ENCODE measurements at places on chromosomes 5 and 9.

DNA sequence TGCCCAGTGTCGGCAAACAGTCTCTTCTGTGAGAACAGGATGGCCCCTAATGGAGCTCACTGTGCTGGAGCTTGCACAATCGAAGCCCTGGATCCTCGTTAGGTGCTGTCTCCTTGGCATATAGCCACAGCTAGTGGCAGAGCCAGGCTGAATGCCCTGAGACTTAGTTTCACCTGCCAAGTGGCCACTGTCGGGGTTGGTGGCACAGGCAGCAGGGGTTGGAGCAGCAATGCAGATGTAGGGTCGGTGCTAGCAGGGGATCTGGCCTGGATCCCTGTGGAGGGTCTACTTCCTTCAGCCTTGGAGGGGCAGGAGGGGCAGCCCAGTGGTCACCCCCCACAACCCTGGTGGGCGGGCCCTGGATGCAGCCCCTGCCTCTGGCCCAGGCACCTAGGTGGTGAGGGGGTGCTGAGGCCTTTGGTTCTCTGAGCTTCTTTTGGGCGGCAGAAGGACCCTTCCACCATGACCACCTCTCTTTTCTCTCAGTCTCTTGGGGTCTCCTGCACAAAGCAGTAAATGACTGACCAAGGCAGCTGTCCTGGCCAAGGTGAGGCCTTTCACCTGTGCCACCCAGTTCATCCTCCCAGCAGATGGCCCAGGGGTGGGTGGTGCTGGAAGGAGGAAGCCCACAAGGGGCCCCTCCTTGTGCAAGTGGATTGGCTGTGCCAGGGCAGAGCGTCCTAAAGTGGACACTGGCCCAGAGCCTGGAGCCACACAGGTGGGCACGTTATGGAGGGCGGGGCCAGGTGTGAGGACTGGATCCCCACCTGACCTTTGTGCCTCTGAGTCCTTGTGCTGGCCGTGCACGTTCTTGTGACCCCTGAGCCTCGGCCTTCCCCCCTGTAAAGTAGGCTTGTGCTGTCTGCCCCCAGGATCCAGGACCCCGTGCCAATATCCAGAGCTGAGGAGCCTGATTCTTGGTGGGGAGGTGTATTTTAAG, 44.8 kb downstream of the PHF2 start:
- no peak for DNase-seq

- no peak for DNase-seq
Observed at GRCh38 chr9:108743901-108744371, 111.8 kb downstream of the ACTL7B start.

DNA sequence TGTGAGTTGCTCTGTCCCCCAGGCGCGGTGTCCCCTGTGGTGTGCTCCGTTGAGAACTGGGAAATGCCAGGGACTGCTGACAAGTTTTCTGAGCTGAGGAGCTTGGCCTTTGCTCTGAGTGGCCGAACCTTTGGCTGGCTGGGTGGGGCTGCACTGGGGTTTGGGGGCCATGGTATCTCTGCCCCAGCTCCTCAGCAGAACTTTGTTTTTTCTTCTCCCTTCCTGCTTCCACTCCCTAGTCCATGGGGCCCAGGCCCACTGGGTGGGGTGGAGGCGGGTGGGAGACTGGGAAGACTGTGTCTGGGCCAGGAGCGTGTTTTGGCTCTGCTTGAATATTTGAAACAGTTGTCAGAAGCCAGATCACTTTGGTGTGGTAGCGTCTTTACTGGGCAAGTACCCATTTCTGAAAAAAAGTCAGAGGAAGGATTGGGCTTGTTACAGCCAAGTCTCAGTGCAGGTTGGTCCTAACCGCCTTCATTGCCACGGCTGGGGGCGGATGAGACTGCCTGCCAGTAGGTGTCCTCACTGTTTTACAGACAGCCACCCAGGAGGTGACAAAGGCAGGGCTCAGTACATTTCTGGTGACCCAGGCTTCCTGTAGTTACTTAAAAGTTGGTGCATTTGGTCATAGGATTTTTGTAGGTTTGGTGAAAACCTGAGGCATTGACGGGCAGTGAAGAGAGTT, 92.7 kb downstream of the DAB2IP start:
- DNase-seq: no peak

DNA sequence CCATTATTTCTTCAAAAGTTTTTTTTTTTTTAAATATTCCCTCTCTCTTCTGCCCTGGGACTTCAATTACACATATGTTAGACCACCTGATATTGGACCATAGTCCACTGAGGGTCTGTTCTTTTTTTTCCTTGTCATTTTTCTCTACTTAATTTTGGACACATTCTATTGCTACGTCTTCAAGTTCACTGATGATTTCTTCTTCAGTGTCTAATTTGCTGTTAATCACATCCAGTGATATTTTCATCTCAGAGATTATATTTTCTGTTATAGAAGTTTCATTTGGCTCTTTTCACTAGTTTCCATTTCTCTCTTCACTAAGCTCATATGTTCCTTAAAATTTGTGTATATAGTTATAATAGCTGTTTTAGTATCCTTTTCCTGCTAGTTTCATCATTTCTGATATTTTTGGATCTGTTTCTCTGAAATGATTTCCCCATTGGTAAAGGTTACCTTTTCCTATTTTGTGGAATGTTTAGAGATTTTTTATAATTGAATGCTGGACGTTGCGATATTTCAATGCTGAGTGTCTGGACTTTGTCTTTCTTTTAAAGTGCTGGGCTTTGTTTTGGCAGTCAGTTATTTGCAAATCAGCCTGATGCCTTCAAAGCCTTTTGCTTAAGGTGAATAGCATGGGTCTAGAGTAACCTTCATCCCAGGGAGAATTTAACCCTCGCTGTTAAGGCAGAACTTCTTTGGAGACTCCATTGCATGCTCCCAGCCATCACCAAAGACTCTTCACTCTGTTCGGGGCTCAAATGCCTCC, 111.8 kb downstream of the TTLL11 start:
- no peak for DNase-seq

DNA sequence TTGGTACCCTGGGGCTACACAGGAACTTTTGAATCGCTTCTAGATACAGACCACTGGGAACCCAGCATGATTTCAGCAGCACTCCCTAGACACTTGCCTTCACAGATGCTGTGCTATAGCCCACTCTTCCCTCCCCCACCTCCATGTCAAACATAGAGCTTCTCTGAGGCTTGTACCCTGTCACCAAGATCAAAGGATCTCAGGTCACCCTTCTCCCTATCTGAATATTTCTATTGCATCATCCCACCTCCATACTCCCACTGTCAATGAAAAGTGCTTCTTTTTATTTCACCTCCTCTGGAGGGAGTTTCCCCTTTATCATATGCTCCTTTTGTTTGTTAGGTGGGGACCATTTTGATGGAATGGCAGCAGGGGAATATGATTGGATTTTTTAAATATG, 29.2 kb upstream of the PHF24 start:
- no peak for DNase-seq

DNA sequence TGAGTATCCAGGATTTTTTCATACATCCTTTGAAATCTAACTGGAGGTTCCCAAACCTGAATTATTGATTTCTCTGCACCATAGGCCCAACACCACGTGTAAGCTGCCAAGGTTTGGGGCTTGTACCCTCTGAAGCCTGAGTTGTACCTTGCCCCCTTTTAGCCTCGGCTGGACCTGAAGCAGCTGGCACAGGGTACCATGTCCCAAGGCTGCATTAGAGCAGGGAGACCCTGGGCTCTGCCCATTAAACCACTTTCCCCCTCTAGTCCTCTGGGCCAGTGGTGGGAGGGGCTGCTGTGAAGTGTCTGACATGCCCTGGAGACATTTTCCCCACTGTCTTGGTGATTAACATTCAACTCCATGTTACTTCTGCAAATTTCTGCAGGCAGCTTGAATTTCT, 532.9 kb upstream of the NUDT12 start:
- DNase-seq: no peak

GRCh38 chr9:111868475-111868874, 28.1 kb upstream of the UGCG start:
- DNase-seq: no peak

DNA sequence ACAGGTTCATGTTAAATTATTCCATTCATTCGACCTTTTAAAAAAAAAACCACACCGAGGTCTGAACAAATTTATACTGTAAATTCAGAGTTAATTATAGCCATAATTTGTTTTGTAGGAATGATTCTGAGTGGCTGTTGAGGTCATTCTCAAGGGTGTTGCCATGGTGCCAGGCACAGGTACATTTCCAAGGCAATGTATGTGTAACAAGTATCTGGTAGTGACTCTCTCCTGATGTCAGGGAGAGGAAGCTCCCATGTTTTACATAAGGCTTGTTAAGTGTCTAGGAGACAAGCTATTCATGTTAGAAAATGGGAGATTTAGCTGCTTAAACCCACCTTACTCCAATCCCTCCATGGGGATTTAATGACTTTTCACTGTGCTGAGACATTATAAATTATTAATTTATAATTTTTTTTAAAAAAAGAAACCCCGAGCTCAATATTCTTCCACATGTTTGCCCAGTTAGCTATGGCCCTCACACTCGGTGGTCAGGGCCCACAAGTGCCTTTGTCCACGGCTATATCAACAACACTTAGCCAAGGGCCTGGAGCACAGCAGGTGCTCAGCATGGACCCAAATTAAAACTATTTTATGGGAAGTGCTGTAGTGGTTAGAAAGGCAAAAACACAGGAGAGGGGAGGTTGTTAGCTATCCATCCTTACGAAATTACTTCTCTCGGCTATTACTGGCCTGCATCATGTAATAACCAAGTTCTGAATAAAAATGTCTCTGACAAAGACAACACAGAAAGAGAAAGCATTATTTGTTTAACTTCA, 154.6 kb upstream of the GNA14 start:
- no peak for DNase-seq

- no peak for DNase-seq
Observed at GRCh38 chr5:165616490-165617405, 2111.3 kb downstream of the MAT2B start.

- no peak for DNase-seq
Observed at GRCh38 chr5:72523960-72524582, 16.9 kb upstream of the ZNF366 start.

DNA sequence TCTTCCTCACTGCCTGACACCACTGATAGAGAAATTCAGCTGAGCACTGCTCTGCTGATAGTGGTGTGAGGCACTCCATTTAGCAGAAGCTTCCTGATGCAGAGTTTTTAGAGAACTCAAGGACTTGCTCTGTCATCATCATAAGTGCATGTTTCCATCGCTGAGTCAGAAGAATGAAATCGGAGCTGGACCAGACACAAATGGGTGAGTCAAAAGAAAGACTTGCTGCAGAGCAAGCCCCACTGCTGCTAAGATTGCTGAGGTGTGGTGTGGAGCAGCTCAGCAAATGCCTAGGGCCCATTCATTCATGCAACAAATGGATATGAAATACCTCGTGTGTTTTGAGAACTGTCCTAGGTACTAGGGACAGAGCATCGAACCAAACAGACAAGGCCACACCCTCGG, 410.2 kb upstream of the SLC30A5 start:
- DNase-seq: no peak

- DNase-seq: no peak
Observed at GRCh38 chr9:7516376-7516775, 283.2 kb downstream of the DMAC1 start.

DNA sequence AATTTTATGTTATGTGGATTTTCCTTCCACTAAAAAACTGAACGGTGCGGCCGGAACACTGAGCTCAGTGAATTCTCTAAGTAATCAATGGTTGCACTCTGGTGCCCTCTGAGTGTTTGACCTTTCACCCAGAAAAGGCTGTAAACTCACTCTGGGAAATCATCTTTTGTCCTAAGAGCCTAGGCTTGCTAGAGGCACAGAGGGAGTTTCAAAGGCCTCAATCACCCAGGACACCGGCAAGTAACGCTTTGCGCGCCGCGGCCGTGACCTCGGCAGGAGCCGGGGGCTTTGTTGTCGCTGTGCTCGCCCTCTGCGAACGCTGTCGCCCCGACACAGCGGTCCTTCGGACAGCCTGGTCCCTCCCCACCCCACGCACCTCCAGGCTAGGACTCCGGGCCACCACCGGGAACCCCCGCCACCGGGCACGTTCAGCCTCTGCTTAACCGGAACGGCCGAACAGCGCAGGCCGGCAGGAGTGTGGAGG, 703 bp downstream of the ISCA1 start:
- no peak for DNase-seq

DNA sequence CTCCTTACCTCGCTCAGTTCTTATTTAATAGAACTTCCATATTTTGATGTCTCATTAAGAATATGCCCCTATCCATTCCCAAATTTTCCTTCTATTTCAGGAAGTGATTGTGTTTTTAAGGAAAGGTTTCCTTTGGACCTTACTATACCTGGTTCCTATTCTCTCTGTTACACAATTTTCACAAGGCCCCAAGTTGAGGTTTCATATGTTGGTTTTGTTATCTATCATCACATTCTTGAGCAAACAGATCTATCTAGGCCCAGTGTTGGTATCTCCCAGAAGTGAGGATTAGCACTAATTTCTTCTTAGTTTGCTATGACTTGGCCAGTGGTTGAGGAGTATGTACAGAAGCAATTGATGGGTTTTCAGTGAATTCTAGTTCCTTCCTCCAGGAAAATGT, 41.5 kb downstream of the ALG2 start:
- DNase-seq: no peak

GRCh38 chr5:55004729-55005128, 19.3 kb upstream of the GZMK start:
- DNase-seq: no peak

DNA sequence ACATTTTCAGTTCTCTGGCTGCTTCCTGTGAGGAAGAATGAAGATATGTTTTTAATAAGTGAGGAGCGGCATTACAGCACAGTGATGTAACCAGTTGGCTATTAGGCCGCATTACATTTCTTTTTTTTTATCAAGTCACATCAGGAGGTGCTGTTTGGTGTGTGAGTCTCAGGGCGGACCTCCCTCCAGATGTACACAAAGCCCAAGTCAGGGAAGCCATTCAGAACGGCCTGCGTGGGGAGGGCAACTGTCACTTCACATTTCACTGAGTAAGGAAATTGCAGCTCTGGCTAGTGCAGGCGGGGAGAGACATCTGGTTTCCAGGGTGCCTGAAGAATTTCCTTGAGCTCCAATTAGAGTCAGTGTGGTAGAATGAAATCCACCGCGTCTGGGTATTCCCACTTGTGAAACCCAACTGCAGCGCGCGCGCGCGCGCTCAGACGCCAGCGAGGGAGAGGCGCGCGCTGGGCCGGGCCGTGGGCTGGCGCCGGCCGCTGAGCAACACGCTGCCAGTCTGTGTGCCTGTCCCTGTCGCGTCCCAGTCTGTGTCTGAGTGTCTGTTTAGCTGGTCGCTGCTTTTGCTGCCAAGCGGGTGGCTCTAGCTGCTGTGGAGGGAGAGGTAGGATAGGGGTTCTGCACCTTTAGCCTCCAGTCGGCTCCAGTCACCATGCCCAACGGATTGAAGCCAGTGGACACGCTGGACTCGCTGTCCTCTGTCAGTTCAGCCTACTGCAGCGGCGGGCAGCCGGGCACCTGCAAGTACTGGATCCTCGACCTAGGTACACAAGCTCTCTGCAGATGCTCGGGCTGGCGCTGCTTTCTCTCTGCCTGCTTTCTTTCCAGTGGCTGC, 140.8 kb upstream of the OTULINL start:
- no peak for DNase-seq
